ENCODE measurements at places on chromosomes 6 and 20. TPM values are rescaled to one million over a fixed set of nuclear protein-coding genes. Genes with fewer than 3 reads are reported as not detected.

DNA sequence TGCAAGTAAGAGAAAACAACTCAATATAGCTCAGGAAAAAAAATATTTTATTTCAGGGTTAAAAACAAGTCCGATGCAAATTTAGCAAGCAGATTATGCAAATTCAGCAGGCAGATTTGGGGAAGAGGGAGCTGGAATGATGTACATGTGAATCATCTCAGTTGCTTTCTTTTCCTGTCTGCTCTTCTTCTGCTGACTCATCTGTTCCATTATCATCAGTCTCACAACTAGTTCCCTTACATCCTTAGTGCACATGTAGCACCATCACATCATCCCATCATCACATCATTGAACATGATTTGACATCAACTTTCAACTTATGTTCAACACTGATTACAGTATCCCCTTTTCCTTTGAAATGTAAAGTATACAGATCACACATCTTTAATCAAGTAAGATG, 11.5 kb upstream of the DEFB113 start:
- peaks cover 15% of the 10 kb centered on the region for H3K4me1 ChIP-seq
- H3K27ac ChIP-seq = no peak overlapping the region
- no peaks in the 10 kb centered on the region for H3K27me3 ChIP-seq

DNA sequence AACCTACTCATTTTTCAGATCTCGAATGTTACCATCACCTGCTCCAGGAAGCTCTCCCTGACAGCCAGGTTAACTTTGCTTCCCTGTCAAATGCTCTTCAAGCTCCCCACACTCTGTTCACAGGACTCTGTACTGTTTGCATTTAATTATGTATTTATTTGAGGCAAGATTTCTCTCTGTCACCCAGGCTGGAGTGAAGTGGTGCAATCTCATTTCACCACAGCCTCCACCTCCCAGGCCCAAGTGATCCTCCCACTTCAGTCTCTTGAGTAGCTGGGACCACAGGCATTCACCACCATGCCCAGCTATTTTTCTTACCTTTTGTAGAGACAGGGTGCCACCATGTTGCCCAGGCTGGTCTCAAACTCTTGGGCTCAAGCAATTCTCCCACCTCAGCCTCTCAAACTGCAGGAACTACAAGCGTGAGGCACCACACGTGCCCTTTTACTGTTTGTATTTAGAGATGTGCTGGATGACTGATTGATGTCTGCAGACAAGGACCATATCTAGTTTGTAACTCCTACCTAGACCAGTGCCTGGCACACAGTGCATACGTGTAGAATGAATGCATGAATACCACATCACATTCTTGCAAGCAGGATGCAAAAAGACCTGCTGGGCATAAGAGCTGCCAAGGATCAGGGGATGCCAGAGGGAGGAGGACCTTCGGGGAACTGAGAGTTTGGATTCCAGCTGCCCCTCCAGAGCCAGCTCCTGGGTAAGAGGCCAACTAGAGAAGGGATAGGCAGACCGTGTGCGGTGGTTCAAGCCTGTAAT, 15.6 kb upstream of the CBFA2T2 start:
- no peaks in the 10 kb centered on the region for H3K36me3 ChIP-seq
- H3K27ac ChIP-seq = no peak overlapping the region
- H3K4me1 ChIP-seq = no peaks in the 10 kb centered on the region
- no peak overlapping the region for H3K4me3 ChIP-seq
- no peaks in the 10 kb centered on the region for H3K27me3 ChIP-seq
- no peak for DNase-seq

DNA sequence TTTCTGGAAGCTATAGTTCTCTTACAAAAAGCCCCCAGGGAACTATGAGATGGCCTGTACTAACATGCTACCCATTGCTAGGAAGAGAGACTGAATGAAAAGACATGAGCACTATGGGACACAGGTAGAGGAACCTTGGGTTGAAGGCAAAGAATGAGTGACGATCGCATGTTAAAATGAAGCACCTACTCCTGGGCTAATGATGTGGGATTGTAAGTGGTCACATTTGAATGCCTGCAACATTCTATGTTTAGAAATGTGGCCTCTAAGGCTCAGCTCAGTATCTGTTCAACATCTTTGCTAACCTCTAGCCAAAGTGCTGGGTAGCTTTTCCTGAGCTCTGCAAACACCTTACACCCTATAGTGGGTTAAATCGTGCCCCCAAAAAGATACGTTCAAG, 5.2 kb upstream of the ZC3H12D start:
- no peaks in the 10 kb centered on the region for H3K27me3 ChIP-seq
- no peak overlapping the region for H3K4me3 ChIP-seq
- no peak for DNase-seq
- H3K27ac ChIP-seq = no peak overlapping the region
- H3K36me3 ChIP-seq = no peaks in the 10 kb centered on the region

DNA sequence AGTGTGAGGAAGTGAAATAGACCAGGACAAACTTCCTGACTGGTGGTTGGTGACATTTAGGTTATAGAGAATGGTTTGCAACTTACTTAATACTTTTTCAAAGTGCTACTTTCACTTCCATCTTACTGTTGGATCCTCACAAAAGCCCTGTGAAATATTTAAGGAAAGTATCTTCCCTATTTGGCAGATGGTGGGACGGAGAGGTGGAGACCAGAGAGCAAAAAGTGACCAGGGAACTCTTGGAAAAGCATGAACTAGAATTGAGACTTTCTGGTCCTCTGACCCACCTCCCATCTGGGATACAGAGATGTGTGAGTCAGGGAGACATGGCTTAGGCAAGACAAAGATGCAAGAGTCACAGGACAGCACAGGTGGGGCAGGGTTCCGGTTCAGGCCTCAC, 3.0 kb downstream of the TRIM10 start:
- H3K27ac ChIP-seq = no peak overlapping the region
- H3K4me1 ChIP-seq = peaks cover 6% of the 10 kb centered on the region
- H3K27me3 ChIP-seq = no peaks in the 10 kb centered on the region

- peak overlapping the region; percentile 90 for H3K27ac ChIP-seq
- H3K4me3 ChIP-seq = peak overlapping the region; percentile 78
- H3K36me3 ChIP-seq = no peaks in the 10 kb centered on the region
- no peak for DNase-seq
- H3K4me1 ChIP-seq = peaks cover 13% of the 10 kb centered on the region
These were observed 542 bp upstream of the AFG1L start for GRCh38 chr6:108294297-108294726.

DNA sequence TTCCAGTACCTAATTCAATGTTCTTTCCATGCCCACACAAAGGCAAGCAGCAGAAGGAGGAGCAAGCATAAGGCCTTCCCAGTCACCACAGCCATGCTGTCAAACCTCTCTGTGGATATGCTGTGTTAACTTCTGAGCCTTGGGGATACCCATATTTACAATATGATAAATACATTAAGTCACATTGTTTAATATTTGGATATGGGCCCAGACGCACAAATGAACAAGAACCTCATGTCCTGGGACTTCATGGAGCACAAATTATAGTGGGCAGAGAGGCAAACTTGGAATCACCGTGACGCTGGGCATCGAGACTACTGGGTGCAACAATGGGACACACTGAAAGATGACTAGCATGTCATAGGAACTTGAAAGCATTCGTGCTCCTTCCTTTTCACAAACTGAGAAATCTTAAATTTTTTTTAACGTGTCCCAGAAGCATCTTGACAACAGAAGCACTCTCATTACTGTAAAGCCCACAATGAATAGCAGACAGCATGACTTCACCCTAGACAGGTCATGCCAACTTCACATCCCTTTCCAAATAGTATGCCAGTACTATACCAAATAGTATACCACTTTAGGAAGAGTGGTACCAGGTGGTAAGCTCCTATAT, 16.0 kb downstream of the SOD2 start:
- DNase-seq = peak; percentile 47
- no peak overlapping the region for H3K27ac ChIP-seq
- no peaks in the 10 kb centered on the region for H3K27me3 ChIP-seq
- peaks cover 32% of the 10 kb centered on the region for H3K4me1 ChIP-seq

DNA sequence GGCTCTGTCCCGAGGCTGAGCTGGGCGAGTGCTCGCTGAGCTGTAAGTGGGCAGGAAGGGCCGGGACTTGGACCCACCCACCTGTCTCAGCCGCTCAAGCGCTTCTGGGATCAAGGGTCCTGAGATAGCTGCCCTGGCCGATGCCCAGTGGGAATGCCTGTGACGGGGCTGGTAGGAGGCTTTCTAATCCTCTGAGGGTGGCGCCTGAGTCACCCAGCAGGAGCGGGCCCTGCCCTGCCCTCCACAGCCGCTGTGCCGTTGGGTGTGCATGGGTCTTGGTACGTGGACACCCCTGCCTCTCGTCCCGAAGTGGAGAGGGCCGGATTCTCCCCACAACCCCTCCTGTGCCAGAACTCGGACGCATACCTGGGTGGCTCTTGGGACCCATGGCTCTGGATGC, 43.1 kb upstream of the GATA5 start:
- H3K36me3 ChIP-seq = no peaks in the 10 kb centered on the region
- H3K27me3 ChIP-seq = no peaks in the 10 kb centered on the region
- DNase-seq = no peak
- no peaks in the 10 kb centered on the region for H3K4me1 ChIP-seq
- H3K27ac ChIP-seq = no peak overlapping the region

- peaks cover 16% of the 10 kb centered on the region for H3K4me1 ChIP-seq
- no peaks in the 10 kb centered on the region for H3K36me3 ChIP-seq
- H3K27ac ChIP-seq = no peak overlapping the region
- H3K4me3 ChIP-seq = no peak overlapping the region
- H3K27me3 ChIP-seq = no peaks in the 10 kb centered on the region
These were observed 167.1 kb downstream of the PHF3 start for GRCh38 chr6:63802606-63803206.

DNA sequence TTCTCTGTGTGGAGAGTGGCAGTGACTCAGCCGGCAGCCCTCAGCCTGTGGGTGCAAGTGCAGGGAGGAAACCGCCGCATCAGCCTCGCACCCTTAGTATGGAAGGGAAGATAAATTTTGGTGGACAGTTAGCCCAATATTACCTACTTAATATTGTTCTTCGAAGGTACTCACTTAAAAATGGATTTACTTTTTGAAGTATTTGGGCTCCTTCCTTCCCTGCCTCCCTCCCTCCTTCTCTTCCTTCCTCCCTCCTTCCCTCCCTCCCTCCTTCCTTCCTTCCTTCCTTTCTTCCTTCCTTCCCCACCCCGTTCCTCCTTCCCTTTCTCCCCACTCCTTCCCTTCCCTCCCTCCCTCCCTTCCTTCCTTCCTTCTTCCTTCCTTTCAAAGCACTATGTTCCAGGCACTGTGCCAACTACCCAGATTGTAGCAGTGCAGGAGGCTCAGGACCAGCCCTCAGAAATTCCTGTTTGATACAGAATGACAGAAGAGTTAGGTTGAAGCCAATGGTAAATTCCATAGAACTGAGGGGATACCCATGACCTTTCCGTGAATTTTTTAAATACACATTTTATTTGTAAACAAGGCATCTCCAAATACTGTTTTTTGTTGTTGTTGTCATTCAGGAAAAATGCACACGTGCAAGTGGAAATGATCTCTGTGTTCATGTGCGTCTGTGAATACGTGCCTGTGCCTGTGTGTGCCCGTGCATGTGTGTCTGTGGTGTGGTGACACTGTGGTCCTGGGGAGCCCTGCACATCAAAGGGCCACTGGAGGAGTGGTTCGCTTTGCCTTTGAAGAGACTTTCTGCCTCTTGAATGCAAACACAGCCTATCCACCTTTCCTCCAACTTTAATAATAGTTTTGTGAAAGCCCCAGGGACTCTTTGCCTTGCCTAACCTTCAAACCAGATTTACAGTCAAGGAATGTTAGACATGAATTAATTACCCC, 141.7 kb downstream of the EDN3 start:
- H3K27me3 ChIP-seq = no peaks in the 10 kb centered on the region
- H3K27ac ChIP-seq = no peak overlapping the region
- H3K4me3 ChIP-seq = no peak overlapping the region
- no peaks in the 10 kb centered on the region for H3K36me3 ChIP-seq

GRCh38 chr6:156658966-156659821, 118.0 kb upstream of the ARID1B start:
- H3K27ac ChIP-seq = no peak overlapping the region
- H3K4me1 ChIP-seq = peaks cover 14% of the 10 kb centered on the region
- H3K27me3 ChIP-seq = no peaks in the 10 kb centered on the region

DNA sequence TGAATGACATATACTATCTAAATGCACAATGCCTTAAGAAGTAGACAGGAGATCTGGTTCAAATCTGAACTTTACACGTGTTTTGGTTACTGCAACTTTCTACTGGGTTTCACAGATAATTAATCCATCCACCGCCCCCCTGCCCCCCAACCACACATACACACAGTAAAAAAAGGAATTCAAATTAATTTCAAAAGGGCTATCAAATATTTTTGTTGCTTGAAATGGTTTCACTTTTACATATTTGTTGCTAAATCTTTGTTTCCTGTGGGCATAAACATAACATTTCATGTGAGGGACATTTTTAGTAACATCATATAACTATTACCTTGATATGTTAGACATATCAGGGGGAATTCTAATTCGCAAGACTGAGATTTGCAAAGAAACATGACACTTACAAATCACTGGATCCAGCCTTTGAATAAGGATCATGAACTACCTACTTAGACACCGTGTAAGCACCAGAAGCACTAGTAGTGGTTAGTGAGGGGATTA, 7.5 kb downstream of the NEDD9 start:
- H3K27ac ChIP-seq = peak overlapping the region; percentile 60
- no peaks in the 10 kb centered on the region for H3K36me3 ChIP-seq
- H3K4me1 ChIP-seq = peaks cover 21% of the 10 kb centered on the region
- no peak for DNase-seq
- H3K4me3 ChIP-seq = no peak overlapping the region
- no peaks in the 10 kb centered on the region for H3K27me3 ChIP-seq

DNA sequence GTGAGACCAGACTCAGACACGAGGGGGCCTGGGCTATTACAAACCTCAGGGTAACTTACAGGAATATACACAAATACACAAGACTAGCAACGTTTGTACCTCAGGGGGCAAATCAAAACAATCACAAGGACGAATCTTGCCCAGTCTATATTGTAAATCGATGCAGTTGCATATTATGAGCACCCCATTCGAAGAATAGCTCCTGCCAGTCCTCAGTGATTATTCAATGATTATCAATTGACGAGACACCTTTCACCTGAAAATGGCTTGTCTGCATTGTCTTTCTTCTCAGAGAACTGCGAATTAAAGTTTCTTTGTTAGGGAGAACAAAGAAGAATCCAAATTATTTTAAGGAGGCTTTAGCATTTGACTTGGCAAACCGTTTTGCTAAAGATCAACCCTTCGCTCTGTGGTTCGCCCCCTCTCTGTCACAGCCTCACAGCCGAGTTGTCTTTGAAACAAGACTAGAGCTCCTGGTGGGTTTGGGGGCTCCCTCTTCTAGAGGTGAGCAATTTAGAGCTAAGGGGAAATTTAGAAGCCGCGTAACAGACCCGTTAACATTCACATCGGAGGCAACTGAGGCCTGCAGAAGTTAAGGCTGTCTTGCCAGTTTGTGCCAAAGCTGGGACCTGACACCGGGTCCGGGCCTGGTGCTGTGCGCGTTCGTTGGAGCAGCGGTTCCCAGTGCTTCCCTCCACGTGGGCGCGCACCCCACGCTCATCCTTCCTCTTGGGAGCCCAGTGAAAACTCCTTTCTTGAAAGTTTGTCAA, 24.9 kb upstream of the MAP3K7 start:
- no peaks in the 10 kb centered on the region for H3K36me3 ChIP-seq
- no peaks in the 10 kb centered on the region for H3K27me3 ChIP-seq
- no peak for DNase-seq
- H3K27ac ChIP-seq = no peak overlapping the region

- H3K36me3 ChIP-seq = no peaks in the 10 kb centered on the region
- H3K27ac ChIP-seq = no peak overlapping the region
- peaks cover 26% of the 10 kb centered on the region for H3K4me1 ChIP-seq
- DNase-seq = no peak
- no peak overlapping the region for H3K4me3 ChIP-seq
These were observed 2.8 kb upstream of the ASF1A start for GRCh38 chr6:118890997-118891790.

RAET1E gene
- total RNA-seq = not detected

RNASET2 gene
- total RNA-seq = 54.5 TPM

NTSR1 gene
- 0.42 TPM for total RNA-seq

DEFB132 gene
- not detected for total RNA-seq

OOEP gene
- not detected for total RNA-seq

AGER gene
- total RNA-seq = 4.6 TPM

PSORS1C2 gene
- not detected for total RNA-seq

RAD21L1 gene
- not detected for total RNA-seq

SMPDL3A gene
- 6.6 TPM for total RNA-seq

Measured in esophagus muscularis mucosa (tissue), 4 donors.